Activated T-cell treated with anti-CD3 and anti-CD28 coated beads, Interleukin-2, amount 50 U/mL, for 24 hours (primary cell): ENCODE measurements at places on chromosomes 2 and 18.

DNA sequence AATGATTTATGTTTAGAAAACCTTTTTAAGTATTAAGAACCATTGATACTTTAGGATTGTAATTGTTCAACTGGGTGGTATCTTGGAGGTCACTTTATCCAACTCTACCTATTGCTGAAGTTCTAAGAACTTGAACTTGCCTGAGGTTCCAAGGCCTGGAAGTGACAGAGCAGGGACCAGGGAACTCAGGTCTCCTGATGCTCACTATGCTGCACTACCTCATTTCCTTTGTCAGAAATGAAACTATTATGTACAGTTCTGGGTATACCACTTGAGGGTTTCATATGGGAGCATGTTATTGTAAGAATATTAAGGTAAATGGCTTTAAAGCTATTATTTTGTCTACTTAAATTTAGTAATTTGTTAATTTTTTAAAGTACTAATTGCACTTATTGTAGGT lies 3.0 kb downstream of the MBD5 start:
- DNase-seq: no peak

DNA sequence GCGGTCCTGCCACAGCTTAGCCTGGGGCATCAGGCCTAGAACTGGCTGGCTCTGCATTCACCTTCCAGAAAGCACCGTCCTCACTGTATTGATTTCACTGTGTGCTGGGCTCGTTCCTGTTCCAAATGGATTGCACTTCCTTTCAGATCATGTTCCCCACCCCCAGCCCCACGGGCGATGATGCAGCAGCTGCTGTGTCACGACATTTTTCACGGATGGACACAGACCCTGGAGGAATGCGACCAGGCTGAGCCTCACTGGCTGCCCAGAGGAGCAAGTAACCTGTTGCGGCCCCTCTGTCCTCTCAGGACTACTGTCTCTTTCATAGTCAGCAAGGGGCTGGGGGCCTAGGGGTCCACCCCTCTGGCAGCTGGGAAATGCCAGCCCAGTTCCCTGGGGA lies 50.3 kb downstream of the CAPN13 start:
- no peak for DNase-seq

GRCh38 chr2:26892133-26892532 lies 44.2 kb downstream of the DPYSL5 start:
- DNase-seq: no peak

DNA sequence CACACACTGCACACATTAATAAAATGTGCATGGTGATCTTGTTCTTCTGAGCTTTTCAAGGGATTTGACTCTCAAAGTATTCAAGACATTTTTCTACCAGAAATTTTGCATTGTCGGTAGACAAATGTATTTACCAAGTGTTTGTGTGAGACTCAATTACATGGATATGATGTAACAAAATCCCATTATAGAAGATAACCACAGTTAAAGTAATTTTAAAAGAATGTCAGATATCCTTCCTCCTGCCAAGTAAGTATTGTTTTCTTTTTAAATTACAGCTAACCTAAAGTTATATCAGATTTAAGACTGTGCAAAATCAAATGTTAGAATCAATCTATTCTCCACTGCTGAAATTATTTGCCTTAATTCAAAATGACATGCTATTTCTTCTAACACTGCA lies 1344.5 kb upstream of the CHAC2 start:
- DNase-seq: no peak

- peak; percentile 26 for DNase-seq
These were observed 3.1 kb upstream of the INPP5D start for GRCh38 chr2:233056961-233057605.

GRCh38 chr2:156476021-156476849 lies 40.1 kb downstream of the GPD2 start:
- DNase-seq: no peak

GRCh38 chr2:10831400-10831985 lies 18.9 kb upstream of the PDIA6 start:
- no peak for DNase-seq

DNA sequence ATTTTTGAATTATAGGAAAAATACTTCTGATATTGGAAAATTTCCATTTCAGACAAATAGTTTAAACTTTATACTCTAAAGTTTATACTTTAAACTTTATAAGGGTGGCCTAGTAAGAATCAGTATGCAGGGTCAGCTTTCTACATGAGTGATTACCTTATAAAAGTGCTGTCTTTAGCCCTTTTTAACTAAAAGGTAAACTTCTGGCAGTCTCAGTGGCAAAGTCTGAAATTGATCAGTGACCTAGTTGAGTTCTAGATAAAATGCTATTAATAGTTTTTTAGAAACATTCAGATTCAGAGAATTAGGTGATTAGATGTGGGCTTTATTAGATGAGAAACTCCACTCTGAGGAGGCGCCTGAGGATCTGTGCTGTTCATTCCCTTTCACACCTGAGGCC lies 15.5 kb downstream of the GORASP2 start:
- DNase-seq: no peak

GRCh38 chr2:218703341-218703740 lies 7.3 kb upstream of the TTLL4 start:
- DNase-seq: no peak

- no peak for DNase-seq
These were observed 215.8 kb upstream of the DTNA start for GRCh38 chr18:34494359-34494696.

GRCh38 chr18:63161032-63161760 lies 158.4 kb downstream of the BCL2 start:
- DNase-seq: peak; percentile 67

GRCh38 chr18:5937121-5937520 lies 41.8 kb upstream of the TMEM200C start:
- no peak for DNase-seq

- DNase-seq: no peak
These were observed 33.7 kb upstream of the ZNF516 start for GRCh38 chr18:76528477-76529432.

DNA sequence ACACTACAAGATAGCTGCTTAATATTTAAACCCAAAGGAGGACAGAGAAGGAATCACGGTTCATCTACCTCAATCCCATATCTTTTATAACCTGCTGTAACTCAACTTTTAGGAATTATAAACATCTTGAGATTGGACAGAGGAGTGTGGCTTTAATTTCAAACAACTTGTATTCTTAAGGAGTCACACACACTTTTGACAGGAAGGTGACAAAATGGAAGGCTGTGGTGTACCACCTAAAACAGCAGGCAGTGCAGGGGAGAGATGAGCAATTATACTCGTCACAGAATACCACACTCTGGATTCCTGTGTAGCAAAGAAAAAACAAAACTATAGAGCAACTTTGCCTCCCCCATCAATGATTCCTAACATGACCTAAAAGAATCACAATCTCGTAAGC lies 194.8 kb downstream of the ZEB2 start:
- no peak for DNase-seq

GRCh38 chr2:54572262-54572635 lies 116.1 kb downstream of the SPTBN1 start:
- no peak for DNase-seq

- no peak for DNase-seq
These were observed 101.5 kb upstream of the DNER start for GRCh38 chr2:229815858-229816257.

DNA sequence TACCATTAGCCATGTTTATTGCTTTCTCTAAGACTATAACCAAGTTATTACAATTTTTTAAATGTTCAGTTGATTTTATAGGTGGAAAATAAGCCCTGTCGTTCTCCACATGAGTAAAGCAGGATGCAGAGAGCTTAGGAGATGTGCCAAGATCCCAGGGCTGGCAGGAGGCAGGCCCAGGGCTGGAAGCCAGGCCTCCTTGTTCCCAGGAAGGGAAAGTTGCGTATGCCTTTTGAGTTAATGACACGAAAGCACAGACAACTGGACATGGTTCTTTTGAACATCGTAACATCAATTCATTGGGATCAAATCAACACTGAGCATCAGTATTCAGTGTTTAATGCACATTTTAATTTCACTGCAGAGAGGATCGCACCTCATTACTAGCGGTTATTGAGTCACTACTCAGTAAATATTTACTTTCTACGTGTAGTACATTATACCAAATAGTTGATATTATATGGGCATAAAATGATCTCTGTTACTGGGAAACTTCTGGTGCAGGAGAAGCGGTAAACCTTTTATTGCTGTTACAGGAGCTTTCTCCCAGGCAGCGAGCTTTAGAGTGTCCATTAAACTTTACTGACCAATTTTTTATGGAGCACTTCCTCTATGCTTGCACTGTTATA lies 60.0 kb downstream of the RNF144A start:
- DNase-seq: no peak

- DNase-seq: peak; percentile 38
These were observed 63.4 kb upstream of the SP5 start for GRCh38 chr2:170651624-170652325.

DNA sequence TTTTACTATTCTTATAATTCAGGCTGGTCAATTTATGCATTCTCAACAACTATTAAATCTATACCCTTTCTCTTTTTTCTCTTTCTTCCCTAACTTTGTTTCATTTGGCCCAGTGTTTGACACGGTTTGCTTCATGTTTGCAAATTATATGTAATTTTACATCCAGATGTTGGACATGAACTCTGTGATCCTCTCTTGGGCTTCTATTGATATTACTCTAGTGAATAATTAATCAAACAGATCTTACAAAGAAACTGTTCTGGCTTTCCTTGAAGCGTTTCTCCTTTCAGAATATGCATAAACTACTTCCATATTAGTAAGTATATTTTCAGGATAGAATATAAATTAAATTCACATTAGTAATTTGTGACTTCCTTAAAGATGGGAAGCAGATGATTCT lies 225.1 kb upstream of the TMEFF2 start:
- no peak for DNase-seq
